ENCODE measurements at places on chromosomes 5 and 9. TPM values are rescaled to one million over a fixed set of nuclear protein-coding genes. Genes with fewer than 3 reads are reported as not detected.
A peak's percentile ranks its signal among the peaks of the same experiment; 100 is the strongest.

The KLHL3 gene
- total RNA-seq = 24.5 TPM

DNA sequence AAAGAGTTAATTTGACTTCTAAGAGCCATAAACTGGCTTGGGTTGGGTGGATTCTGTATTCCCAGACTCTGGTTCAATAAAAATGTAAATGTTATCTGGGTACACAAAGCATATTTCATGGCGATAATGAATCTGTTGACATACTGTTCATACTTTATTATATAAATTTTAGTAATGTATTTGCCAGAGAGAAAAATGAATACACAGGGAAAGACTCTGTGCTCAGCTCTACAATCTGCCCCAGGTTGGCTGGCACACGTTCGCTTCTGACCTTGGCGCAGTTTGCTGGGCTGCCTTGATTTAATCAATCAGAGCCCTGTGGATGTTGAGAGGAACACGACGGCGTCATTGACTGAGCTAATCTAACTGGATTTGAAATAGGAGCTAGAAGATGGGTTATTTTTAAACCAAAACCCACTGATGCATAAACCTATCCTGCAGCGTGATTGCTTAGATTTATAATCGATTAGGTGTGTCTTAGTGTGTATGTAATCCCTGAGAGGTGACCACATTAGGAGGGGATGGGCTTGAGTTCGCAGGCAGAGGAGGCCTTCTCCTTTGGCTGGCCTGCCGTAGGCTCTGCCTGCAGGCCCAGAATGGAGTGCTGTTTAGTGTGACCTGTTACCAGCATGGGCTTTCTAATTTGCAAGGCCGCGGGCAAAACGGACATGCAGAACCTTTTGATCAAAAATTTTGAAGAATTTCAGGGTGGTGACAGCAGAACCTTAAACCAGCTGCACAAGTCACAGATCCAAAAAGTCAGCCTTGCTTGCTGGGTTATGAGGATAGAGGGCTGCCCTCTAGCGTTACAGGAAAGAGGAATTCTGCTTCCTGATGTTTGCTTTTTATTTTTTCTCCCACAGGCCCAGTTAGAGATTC, 3.9 kb upstream of the ADCY2 start:
- no peak for DNase-seq

The LTC4S gene
- total RNA-seq = 7.1 TPM

- no peak for DNase-seq
Observed at GRCh38 chr9:98533132-98533531, 175.6 kb downstream of the GABBR2 start.

GRCh38 chr5:136453986-136454758, 88.8 kb upstream of the TRPC7 start:
- no peak for DNase-seq

DNA sequence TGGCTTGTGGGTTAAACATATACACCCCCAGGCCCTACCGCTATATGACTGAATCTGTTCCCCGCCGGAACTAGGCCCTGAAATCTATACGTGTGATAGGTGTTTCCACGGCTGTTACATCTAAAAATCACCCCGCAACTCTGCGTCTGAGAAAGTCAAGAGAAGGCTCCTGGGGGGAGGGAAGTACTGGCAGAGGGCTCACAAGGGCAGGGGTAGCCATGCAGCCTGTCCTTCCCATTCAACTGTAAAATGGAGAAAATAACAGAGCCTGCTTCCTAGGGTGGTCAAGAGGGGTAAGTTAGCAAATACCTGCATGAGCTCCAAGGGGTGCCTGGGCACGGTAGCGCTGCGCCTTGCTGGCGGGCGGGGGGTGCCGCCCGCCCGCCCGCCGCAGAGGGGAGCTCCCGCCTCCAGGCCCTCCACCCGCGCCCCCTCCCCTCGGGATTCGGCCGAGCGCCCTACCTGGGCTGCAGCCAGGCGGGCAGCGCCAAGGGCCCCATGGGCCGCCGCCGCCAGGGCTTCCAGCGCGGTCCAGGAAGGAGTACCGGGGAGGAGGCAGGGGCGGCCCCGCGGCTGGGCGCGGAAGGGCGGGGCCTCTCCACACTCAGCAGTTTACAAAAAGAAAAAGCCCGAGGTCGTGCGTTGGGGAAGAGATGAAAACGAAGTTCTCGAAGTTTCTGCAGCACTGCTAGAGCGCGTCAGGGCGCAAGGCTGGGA, at the start of gene HACD4:
HACD4 (minus strand) TSS at position 550 of the 717 bp plus-strand sequence; CDS start at position 500, 50 bp downstream.
- DNase-seq = peak; percentile 72

GRCh38 chr9:79257790-79258351, 313.9 kb upstream of the TLE4 start:
- DNase-seq = no peak

GRCh38 chr9:126347911-126348760, 21.5 kb downstream of the MVB12B start:
- no peak for DNase-seq

The ESM1 gene
- total RNA-seq = not detected

- peak; percentile 80 for DNase-seq
Observed at GRCh38 chr5:142325725-142326479, 1.1 kb upstream of the SPRY4 start.

- no peak for DNase-seq
Observed at GRCh38 chr5:61882901-61883500, 423.0 kb upstream of the KIF2A start.

DNA sequence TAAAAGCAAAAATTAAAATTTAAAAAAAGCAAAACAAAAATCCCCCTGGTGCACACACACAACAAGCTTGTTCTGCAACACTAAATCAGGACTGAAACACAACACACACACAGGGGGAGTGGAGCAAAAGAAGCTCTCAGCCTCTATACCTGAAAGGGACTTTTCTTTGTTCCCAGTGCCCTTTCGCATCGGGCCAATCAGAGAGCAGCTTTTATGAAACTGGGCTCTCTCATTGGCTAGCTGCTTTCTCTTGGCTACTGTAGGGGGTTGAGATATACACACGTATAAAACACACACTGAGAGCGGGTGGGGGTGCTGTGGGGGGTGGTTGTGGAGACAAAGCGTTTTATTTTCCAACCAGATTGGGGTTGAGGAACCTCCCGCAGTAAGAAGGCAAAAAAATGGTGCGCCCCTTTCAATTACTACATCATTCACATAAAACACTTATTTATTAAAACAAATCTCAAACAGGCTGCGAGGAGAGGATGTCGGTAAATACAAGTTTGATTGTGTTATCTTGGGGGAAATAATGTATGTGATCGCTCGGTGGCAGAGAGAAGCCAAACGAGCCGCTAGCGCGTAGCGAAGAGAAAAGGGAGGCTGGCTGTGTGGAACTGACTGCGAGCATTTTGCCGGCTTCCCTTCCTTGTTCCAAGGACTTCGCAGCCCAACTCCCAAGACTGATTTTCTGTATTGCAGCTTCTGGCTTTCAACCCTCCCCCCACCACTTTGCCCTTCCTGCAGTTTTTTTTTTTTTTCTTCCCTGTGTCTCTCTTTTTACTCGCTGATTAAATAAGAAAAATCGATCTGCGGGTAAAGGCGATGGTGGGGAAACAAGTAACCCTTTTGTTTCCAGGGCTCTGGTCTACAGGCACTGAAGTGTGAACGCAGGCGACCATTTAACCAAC, 2.5 kb upstream of the ZNF608 start:
- peak; percentile 43 for DNase-seq

The PIP5K1B gene
- 85.3 TPM for total RNA-seq

GRCh38 chr5:154405078-154405792, 40.6 kb upstream of the SAP30L start:
- DNase-seq = peak; percentile 87

DNA sequence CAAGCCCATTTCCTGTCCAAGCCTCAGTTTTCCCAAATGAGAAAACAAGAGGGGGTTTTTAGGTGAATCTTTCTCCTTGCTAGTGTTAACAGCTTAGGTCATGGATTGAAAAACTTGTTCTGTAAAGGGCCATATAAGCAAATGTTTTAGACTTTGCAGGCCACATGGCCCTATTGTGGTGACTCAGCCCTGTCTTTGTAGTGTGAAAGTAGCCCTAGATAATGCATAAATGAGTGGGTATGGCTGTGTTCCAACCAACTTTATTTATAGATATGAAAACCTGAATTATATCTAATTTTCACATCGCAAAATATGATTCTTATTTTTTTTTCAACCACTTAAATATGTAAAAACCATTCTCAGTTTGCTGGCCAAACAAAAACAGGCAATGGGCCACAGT, 6.9 kb upstream of the BARX1 start:
- no peak for DNase-seq

GRCh38 chr5:67617051-67617450, 420.5 kb upstream of the CD180 start:
- DNase-seq = no peak

GRCh38 chr5:99955962-99956361, 579.2 kb upstream of the FAM174A start:
- DNase-seq = no peak

GRCh38 chr5:17267106-17267505, 49.7 kb downstream of the BASP1 start:
- no peak for DNase-seq

GRCh38 chr9:116243708-116244107, 90.1 kb downstream of the PAPPA start:
- no peak for DNase-seq

DNA sequence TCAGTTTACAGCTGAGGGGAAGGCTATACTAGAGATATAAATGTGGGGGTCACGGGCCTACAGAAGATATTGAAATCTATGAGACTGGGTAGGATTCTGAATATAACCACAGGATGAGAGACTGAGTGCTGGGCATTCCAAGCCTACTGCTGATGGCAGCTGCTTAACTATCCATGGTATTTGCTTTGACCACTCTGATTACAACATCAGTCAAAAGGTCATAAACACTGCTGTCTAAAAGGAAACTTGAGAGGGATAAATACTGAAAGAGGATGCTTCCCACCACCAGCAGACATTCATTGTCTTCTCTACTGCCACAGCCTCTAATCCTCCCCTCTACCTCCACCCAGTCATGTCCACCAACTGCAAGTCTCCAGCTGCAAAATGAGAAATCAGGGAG, 3.8 kb downstream of the ZNF622 start:
- no peak for DNase-seq

Data from left ventricle myocardium superior (tissue), 1 donor.